ENCODE measurements at places on chromosomes 3 and 15.

DNA sequence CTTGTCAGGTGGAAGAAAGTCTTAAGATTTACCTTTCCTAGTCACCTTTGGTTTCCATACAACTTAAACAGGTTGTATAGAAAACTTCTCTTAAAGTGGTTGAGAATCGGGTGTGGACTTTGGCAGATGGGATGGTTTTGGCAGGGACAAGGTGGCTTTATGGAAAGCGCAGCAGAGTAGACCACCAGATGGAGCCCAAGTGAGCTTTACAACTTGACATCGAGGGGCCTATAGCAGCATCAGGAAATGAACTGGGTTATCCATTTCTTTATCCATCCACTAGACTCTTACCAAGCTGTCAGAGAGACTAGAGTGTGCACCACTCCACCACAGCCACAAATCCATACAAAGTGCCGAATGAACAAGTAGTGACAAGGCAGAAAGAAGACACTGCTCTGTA is 85.3 kb upstream of the MBNL1 start:
- no peak overlapping the region for H3K27ac ChIP-seq
- DNase-seq: peak; percentile 49
- peaks cover 3% of the 10 kb centered on the region for H3K27me3 ChIP-seq
- no peak overlapping the region for H3K4me3 ChIP-seq
- H3K4me1 ChIP-seq: no peaks in the 10 kb centered on the region
- no peaks in the 10 kb centered on the region for H3K36me3 ChIP-seq

- H3K27me3 ChIP-seq: no peaks in the 10 kb centered on the region
- H3K4me3 ChIP-seq: no peak overlapping the region
- no peaks in the 10 kb centered on the region for H3K4me1 ChIP-seq
- no peaks in the 10 kb centered on the region for H3K36me3 ChIP-seq
Observed at GRCh38 chr3:61578667-61579367, 17.4 kb downstream of the PTPRG start.

GRCh38 chr3:188936597-188937107 is 235.1 kb upstream of the TPRG1 start:
- no peak overlapping the region for H3K4me3 ChIP-seq
- no peak for DNase-seq
- H3K4me1 ChIP-seq: peaks cover 11% of the 10 kb centered on the region

GRCh38 chr15:64355348-64355943 is 527 bp downstream of the CSNK1G1 start:
- no peaks in the 10 kb centered on the region for H3K4me1 ChIP-seq
- no peaks in the 10 kb centered on the region for H3K36me3 ChIP-seq
- no peaks in the 10 kb centered on the region for H3K27me3 ChIP-seq
- H3K27ac ChIP-seq: peak overlapping the region; percentile 79
- DNase-seq: peak; percentile 28

DNA sequence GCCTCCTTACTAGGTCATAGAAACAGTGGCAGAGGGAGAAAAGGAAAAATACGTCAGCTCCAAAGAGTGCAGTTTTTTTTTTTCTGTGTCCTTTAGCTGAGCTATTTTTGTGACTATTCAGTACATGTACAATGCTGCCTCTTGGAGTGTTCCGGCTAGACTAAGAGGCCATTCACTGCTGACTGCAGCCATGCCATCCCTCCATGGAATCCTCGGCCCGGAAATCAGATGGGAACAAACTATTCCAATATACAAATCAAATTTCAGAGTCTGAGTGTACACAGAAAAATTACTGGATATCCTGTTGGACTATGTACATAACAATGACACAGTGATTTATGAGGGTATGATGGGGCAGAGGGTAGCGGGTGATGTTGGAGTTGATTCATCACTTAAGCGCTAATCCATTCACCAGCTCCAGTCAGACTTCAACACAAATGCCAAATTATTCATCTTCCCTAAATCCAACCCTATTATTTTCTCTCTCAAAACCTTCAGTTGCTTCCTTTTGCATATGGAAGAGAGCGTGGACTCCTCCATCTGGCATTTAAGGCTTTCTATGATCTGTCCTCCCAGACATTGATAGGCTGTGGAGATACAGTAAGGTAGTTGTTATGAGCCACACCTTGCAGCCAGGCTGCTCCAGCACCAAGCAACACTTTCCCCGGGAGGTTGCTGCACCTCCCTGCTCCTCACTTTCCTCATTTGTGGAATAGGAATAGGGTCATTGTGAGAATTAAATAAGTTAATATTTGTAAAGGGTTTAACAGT is 109.1 kb downstream of the LPP start:
- H3K4me1 ChIP-seq: peaks cover 22% of the 10 kb centered on the region
- H3K36me3 ChIP-seq: no peaks in the 10 kb centered on the region
- no peak overlapping the region for H3K4me3 ChIP-seq

DNA sequence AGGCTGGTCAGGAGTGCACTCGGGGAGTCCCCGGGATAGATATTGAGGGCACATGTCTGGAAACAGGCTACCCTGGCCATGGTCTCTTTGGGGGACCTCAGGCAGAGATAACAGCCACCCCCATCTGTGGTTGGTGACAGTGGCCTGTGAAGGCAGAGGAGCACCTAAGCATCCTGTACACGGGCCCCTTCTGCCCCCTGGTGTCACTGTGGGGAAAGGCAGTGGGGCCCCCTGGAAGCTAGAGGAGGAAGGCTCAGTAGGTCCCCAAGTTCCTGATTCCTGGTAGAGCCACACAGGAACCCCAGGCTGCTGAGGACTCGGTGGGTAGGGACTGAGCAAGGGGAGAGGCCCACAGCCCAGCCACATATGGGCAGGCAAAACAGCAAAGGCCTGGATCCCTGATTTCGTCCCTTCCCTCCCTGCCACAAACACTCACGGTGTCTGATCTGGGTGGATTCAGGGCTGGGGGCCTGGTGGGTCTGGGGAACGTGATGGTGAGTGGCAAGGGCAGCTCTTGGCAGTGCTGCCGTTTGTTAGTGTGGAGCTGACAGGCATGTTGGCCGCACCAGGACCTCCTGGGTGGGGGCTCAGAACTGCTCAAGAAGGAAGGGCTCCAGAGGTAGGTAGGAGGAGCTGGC is 14.1 kb upstream of the CXCR6 start:
- no peak overlapping the region for H3K27ac ChIP-seq
- no peak overlapping the region for H3K4me3 ChIP-seq
- no peaks in the 10 kb centered on the region for H3K4me1 ChIP-seq
- DNase-seq: peak; percentile 42
- H3K27me3 ChIP-seq: no peaks in the 10 kb centered on the region

DNA sequence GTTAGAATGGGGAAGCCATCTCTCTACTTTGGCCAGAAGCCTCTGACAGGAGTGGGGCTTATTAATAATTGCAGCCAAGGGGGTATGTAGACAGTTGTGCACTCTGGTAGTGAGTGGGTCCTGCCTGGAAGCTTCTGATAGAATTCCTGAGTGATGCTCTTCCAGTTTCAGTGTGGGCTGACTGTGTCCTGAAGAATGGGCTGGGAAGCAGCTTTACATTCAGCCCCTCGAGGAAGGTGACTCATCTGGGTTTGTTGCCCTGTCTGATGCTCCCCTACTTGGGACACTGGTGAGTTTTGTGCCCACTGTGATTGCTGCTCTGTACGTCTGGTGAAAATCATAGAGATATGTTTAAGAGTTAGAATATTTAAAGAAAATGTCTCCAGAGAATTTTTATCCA is 444.7 kb upstream of the RBMS3 start:
- no peaks in the 10 kb centered on the region for H3K36me3 ChIP-seq
- no peak for DNase-seq
- H3K27ac ChIP-seq: no peak overlapping the region
- no peak overlapping the region for H3K4me3 ChIP-seq

- H3K27me3 ChIP-seq: no peaks in the 10 kb centered on the region
- H3K27ac ChIP-seq: peak overlapping the region; percentile 90
- H3K4me1 ChIP-seq: peaks cover 3% of the 10 kb centered on the region
- no peak for DNase-seq
Observed at GRCh38 chr3:183254487-183255347, 1.7 kb downstream of the B3GNT5 start.

DNA sequence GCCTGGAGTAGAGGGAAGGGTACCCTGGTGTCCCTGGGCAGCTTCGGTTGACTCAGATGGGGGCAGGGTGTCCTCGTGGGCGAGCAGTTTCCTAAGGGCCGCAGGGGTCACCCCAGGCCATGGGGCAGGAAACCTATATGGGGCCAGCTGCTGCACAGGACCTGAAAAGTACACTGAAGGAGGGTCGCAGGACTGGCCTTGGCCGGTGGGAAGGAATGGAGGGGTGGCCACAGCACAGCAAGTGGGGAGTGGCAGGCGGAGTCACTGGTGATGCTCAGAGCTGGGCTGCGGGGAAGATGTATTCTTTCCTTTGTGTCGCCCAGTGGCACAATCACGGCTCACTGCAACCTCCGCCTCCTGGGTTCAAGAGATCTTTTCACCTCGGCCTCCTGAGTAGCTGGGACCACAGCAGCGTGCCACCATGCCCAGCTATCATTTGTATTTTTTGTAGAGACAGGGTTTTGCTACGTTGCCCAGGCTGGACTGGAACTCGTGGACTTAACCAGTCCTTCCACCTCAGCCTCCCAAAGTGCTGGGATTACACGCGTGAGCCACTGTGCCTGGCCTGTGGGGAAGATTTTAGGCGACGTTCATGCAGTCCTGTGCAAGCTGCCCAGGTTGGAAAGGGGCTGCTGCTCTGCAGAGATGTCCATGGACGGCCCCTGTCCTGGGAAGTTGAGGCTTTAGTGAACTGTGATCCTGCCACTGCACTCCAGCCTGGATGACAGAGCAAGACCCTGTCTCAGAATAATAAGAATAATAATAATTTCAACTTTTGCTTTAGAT is 57.2 kb downstream of the EFCAB12 start:
- no peaks in the 10 kb centered on the region for H3K36me3 ChIP-seq
- DNase-seq: no peak
- H3K27me3 ChIP-seq: no peaks in the 10 kb centered on the region

GRCh38 chr15:31390029-31390428 is 63.4 kb downstream of the KLF13 start:
- no peaks in the 10 kb centered on the region for H3K27me3 ChIP-seq
- no peak for DNase-seq
- H3K27ac ChIP-seq: no peak overlapping the region
- peaks cover 17% of the 10 kb centered on the region for H3K4me1 ChIP-seq

GRCh38 chr3:60313951-60314461 is 937.2 kb downstream of the FHIT start:
- H3K27me3 ChIP-seq: no peaks in the 10 kb centered on the region
- H3K4me1 ChIP-seq: no peaks in the 10 kb centered on the region
- no peaks in the 10 kb centered on the region for H3K36me3 ChIP-seq
- no peak overlapping the region for H3K4me3 ChIP-seq

- H3K36me3 ChIP-seq: no peaks in the 10 kb centered on the region
- H3K4me1 ChIP-seq: no peaks in the 10 kb centered on the region
- DNase-seq: no peak
- no peaks in the 10 kb centered on the region for H3K27me3 ChIP-seq
- no peak overlapping the region for H3K4me3 ChIP-seq
- H3K27ac ChIP-seq: no peak overlapping the region
Observed at GRCh38 chr3:61645148-61645547, 83.8 kb downstream of the PTPRG start.

GRCh38 chr3:150348500-150348899 is 59.6 kb upstream of the TSC22D2 start:
- H3K4me1 ChIP-seq: no peaks in the 10 kb centered on the region
- H3K36me3 ChIP-seq: no peaks in the 10 kb centered on the region
- no peak overlapping the region for H3K27ac ChIP-seq
- H3K27me3 ChIP-seq: no peaks in the 10 kb centered on the region
- no peak overlapping the region for H3K4me3 ChIP-seq

GRCh38 chr3:1855841-1856240 is 242.8 kb upstream of the CNTN4 start:
- no peak overlapping the region for H3K27ac ChIP-seq
- H3K4me3 ChIP-seq: no peak overlapping the region
- H3K27me3 ChIP-seq: no peaks in the 10 kb centered on the region
- no peaks in the 10 kb centered on the region for H3K36me3 ChIP-seq

DNA sequence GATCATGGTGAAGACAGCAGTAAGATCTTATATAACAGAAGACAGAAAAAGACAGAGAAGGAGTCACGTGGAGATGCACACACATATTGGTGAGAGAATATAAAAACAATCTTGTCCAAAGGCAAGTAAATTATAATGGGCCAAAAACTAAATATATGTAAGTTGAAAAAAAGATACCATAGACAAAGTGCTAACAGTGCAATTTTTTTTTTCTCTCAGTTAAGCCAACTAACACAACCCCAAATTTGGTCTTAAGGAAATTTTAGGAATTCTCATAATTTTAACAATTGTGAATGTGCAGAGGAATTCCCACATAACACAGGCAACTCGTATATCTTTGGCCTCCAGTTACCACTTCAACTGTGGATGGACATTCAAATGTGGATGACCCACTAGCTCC is 432.2 kb downstream of the SOX2 start:
- no peaks in the 10 kb centered on the region for H3K36me3 ChIP-seq
- DNase-seq: no peak
- no peaks in the 10 kb centered on the region for H3K4me1 ChIP-seq
- H3K4me3 ChIP-seq: no peak overlapping the region

- no peaks in the 10 kb centered on the region for H3K36me3 ChIP-seq
- no peaks in the 10 kb centered on the region for H3K4me1 ChIP-seq
- H3K4me3 ChIP-seq: no peak overlapping the region
Observed at GRCh38 chr15:61474796-61475195, 245.7 kb upstream of the RORA start.

- no peaks in the 10 kb centered on the region for H3K27me3 ChIP-seq
- no peak overlapping the region for H3K27ac ChIP-seq
- H3K36me3 ChIP-seq: no peaks in the 10 kb centered on the region
- no peak overlapping the region for H3K4me3 ChIP-seq
- no peaks in the 10 kb centered on the region for H3K4me1 ChIP-seq
Observed at GRCh38 chr15:58678683-58679082, 70.8 kb downstream of the ADAM10 start.

DNA sequence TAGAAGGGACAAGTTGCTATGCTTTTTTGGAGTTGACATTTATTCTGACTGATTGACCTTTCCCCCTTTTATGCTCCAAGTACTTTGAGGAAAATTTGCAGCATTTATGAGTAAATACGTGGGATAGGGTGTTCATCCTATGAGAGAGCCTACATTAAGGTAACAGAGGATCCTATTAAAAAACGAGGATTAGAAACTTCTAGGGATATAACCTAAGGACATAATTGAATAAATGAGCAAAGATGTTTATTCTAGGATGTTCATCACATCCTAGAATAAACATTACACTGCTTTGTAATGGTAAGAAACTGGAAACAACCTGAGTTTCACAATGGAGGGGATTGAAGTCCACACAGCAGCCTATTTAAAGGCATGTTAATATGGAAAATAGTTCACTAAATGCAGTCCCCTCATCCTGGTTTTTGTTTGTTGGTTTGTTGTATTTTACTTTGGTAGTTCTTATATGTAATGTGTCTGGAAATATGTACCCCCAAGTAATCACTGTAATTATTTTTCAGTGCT is 23.9 kb upstream of the CLEC3B start:
- H3K36me3 ChIP-seq: no peaks in the 10 kb centered on the region
- no peak for DNase-seq
- no peak overlapping the region for H3K4me3 ChIP-seq

- H3K4me1 ChIP-seq: peaks cover 27% of the 10 kb centered on the region
- DNase-seq: no peak
- H3K36me3 ChIP-seq: no peaks in the 10 kb centered on the region
Observed at GRCh38 chr15:67119238-67119846, 53.9 kb downstream of the SMAD3 start.

GRCh38 chr3:136311261-136311660 is 61.1 kb downstream of the PCCB start:
- no peak overlapping the region for H3K4me3 ChIP-seq
- no peaks in the 10 kb centered on the region for H3K4me1 ChIP-seq

Measured in testis (tissue), 5 donors.